ENCODE measurements at places on chromosomes 16 and 17. TPM values are rescaled to one million over a fixed set of nuclear protein-coding genes. Genes with fewer than 3 reads are reported as not detected.

The USP10 gene
- total RNA-seq = 110 TPM

The SLC47A2 gene
- not detected for total RNA-seq

The NPW gene
- 4.7 TPM for total RNA-seq

The JUP gene
- 169 TPM for total RNA-seq

The MTSS2 gene
- 92.2 TPM for total RNA-seq

The PRSS8 gene
- 205 TPM for total RNA-seq

The PRR29 gene
- total RNA-seq = 0.45 TPM

The KRTAP4-6 gene
- not detected for total RNA-seq

The SALL1 gene
- total RNA-seq = 8.0 TPM

The PRSS33 gene
- total RNA-seq = 0.39 TPM

The KRTAP2-1 gene
- not detected for total RNA-seq

The IGF2BP1 gene
- 104 TPM for total RNA-seq

The NT5C gene
- total RNA-seq = 33.6 TPM

The PYCARD gene
- 14.5 TPM for total RNA-seq

The OXLD1 gene
- total RNA-seq = 28.1 TPM

The KRT14 gene
- 0.19 TPM for total RNA-seq

- peaks cover 8% of the 10 kb centered on the region for H3K27me3 ChIP-seq
- H3K36me3 ChIP-seq = no peaks in the 10 kb centered on the region
- no peaks in the 10 kb centered on the region for H3K4me1 ChIP-seq
- no peak overlapping the region for H3K27ac ChIP-seq
These were observed 455.7 kb downstream of the CNTNAP4 start for GRCh38 chr16:76732894-76733293.

DNA sequence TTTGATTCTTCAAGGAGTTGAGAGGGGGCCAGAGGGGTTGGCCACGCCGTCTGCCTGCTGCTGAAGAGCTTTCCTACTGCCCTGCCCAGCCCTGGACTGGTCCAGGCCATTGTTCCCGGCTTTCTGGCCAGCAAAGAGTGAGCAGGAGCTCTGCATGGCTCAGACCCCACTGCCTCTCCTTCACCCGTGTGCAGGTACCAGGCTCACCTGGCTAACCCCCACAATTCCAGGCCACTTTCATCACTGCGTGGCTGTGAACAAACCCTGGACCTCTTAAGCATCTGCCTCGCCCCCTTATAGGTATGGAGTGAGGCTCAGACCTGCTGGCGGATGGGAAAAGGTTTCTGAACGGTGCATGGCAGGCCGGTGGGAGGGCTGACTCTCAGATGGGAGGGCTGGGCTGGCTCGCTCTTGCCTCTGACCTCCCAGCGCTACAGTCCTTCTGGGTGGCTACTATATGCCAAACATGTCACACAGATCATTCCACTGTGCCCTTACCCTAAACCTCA lies 8.9 kb downstream of the ZNF319 start:
- H3K27ac ChIP-seq = peak overlapping the region; percentile 39
- no peak for DNase-seq
- H3K36me3 ChIP-seq = peaks cover 3% of the 10 kb centered on the region
- H3K4me3 ChIP-seq = no peak overlapping the region
- peaks cover 8% of the 10 kb centered on the region for H3K4me1 ChIP-seq
- H3K27me3 ChIP-seq = peaks cover 16% of the 10 kb centered on the region

GRCh38 chr17:82863941-82864712 lies 24.3 kb upstream of the ZNF750 start:
- peaks cover 4% of the 10 kb centered on the region for H3K36me3 ChIP-seq
- peaks cover 65% of the 10 kb centered on the region for H3K4me1 ChIP-seq
- no peak for DNase-seq
- H3K27me3 ChIP-seq = no peaks in the 10 kb centered on the region

GRCh38 chr17:7177954-7178477 lies 1.2 kb downstream of the ASGR1 start:
- H3K4me3 ChIP-seq = no peak overlapping the region
- peaks cover 5% of the 10 kb centered on the region for H3K4me1 ChIP-seq
- no peak overlapping the region for H3K27ac ChIP-seq
- no peak for DNase-seq

DNA sequence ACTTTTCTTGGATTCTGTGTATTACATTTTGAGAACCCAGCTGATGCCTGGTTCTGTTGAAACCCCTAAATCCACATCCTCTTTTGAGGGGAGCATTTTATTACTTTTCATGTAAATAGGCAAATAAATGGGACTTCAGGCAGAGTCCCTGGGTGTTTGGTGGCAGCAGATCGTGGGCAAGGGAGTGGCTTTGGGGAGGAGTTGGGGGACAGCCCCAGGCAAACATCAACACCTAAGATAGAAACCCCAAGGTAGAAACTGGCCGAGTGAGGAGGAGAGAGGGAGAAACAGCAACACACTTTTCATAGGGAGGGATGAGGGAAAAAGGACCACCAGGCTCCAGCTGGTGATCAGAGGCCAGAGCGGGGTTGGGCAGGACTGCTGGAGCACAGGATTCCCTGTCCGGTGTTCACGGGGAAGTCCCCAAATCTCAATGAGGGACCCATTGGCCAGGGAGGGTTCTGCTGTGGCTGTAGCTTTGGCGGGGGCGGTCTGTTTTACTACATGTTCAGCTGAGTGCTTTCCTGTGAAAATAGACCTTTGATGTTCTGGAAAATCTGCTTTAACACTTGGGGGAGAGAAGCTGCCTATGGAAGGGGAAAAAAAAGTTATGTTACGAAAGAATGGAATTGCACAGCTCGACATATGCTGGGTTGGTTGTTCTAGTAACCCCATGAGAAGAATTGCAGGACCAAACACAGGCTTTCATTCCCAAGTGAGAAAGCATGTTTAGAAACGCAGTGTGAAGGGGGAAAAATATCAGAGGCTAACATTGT lies 46.6 kb downstream of the MSI2 start:
- H3K4me3 ChIP-seq = no peak overlapping the region
- H3K4me1 ChIP-seq = peaks cover 26% of the 10 kb centered on the region
- no peak overlapping the region for H3K27ac ChIP-seq
- DNase-seq = no peak

GRCh38 chr16:76970087-76970744 lies 220.8 kb upstream of the MON1B start:
- no peak overlapping the region for H3K4me3 ChIP-seq
- no peak overlapping the region for H3K27ac ChIP-seq
- no peak for DNase-seq
- H3K27me3 ChIP-seq = peaks cover 3% of the 10 kb centered on the region
- no peaks in the 10 kb centered on the region for H3K4me1 ChIP-seq

GRCh38 chr16:81497690-81498089 lies 53.1 kb downstream of the CMIP start:
- H3K27me3 ChIP-seq = no peaks in the 10 kb centered on the region
- H3K36me3 ChIP-seq = peaks cover 9% of the 10 kb centered on the region
- no peak overlapping the region for H3K4me3 ChIP-seq
- H3K4me1 ChIP-seq = peaks cover 43% of the 10 kb centered on the region

DNA sequence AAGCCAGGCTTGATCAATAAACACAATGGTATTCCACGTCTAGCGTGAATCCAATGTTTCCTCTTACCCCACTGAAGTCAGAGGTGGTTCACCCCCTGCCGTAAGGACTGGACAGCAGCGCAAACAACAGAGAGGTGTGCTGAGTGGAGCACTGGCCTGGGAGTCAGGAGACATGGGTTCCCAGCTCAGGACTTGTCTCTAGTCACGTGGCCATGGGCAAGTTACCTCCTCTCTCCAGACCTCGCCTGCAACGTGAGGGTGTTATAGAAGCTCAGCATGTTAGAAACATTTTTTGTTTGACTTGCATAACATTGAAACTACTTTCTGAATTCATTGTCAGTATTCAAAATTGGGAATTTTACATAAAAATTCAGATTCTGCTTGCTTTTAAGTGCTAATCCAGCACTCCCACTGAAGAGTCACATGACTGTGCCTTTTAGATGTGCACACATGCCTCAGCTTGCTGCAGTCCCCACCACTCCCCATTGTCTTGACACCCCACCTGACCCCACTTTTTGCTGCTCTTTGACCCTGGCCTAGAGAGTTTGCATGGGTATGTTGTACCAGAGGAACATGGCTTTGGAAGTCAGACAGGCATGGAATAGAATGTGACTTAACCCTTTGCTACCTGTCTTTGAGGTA lies 8.8 kb upstream of the CPNE2 start:
- no peak overlapping the region for H3K27ac ChIP-seq
- peaks cover 6% of the 10 kb centered on the region for H3K4me1 ChIP-seq
- H3K27me3 ChIP-seq = peaks cover 8% of the 10 kb centered on the region
- DNase-seq = no peak
- H3K4me3 ChIP-seq = no peak overlapping the region
- no peaks in the 10 kb centered on the region for H3K36me3 ChIP-seq

DNA sequence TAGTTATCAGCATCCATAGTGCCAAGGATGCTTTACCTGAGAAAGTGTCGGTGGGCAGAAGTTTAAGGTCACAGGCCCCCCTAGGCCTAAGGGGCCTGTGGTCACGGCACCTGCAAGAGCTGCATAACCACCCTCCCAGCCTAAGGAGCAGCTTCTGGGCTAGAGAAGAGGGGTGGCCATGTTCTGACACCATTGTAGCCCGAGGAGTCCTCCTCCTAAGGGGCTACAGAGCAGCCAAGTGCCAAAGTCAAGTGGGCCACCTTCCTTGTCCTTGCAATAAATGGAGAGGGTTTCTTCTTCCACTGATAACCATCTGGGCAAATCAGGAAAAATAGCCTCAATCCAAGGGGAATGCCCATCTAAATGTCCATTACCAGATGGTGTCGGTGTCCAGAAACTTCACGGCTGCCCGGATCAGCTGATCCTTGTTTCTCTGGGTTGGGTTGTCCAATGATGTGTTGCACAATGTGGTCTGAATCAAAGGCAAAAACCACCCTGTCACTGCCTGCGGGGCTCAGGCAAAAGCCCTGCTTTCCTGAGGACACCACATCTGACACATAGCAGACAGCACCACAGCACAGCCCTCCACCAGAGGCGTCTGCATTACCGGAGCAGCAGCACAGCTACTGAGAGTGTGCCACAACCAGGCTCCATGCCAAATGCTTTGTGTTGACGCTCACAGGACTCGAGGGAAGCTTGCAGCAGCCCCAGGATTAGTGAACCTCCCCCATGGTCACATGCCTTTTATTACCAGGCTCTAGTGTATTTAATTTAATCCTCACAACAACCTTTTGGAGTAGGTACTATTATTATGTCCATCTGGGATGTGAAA lies 12.8 kb downstream of the ATPAF2 start:
- H3K27me3 ChIP-seq = no peaks in the 10 kb centered on the region
- no peak overlapping the region for H3K4me3 ChIP-seq
- no peak for DNase-seq
- no peaks in the 10 kb centered on the region for H3K36me3 ChIP-seq
- H3K4me1 ChIP-seq = no peaks in the 10 kb centered on the region
- H3K27ac ChIP-seq = no peak overlapping the region

GRCh38 chr17:50687200-50688066 lies 20.3 kb downstream of the ANKRD40 start:
- no peak overlapping the region for H3K4me3 ChIP-seq
- H3K36me3 ChIP-seq = no peaks in the 10 kb centered on the region
- H3K27me3 ChIP-seq = no peaks in the 10 kb centered on the region
- peak overlapping the region; percentile 83 for H3K27ac ChIP-seq
- peaks cover 50% of the 10 kb centered on the region for H3K4me1 ChIP-seq

- H3K4me1 ChIP-seq = peaks cover 41% of the 10 kb centered on the region
- peak overlapping the region; percentile 99 for H3K4me3 ChIP-seq
- DNase-seq = peak; percentile 72
- H3K27ac ChIP-seq = peak overlapping the region; percentile 99
These were observed 890 bp downstream of the TOB1 start for GRCh38 chr17:50865060-50865867.

DNA sequence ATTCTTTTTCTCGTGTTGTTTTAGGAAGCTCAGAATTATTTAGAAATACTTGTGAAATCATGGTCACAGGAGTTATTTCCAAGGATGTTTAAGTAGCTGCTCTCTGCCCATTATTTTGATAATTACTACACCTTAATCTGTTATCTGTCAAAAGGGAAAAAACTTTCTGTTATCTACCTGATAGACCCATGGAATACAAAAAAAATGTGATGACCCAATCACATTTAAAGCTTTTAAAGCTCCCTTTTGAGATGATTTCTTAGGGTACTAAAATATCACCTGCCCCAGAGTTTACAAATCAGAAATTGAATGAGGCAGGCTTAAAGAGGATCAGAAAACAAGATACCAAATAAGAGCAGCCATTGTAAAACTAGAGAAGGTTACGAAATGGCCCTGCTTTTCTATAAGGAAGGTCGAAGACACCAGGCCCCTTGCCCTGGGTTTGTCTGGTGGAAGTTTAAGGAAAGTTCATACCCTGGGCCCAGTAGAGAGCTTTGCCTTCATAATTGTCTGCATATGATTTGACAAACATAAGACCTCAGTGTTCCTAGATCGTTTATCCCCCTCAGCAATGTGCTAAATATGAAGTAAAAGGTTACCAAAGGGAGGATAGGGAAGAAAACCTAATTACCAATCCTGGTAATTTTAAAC lies 149.9 kb upstream of the TBX2 start:
- no peaks in the 10 kb centered on the region for H3K27me3 ChIP-seq
- H3K4me1 ChIP-seq = peaks cover 45% of the 10 kb centered on the region
- no peak for DNase-seq
- no peaks in the 10 kb centered on the region for H3K36me3 ChIP-seq
- peak overlapping the region; percentile 4 for H3K27ac ChIP-seq

GRCh38 chr16:20803192-20803560 lies 3.1 kb downstream of the ERI2 start:
- H3K36me3 ChIP-seq = peaks cover 5% of the 10 kb centered on the region
- peak overlapping the region; percentile 60 for H3K27ac ChIP-seq
- no peaks in the 10 kb centered on the region for H3K27me3 ChIP-seq
- DNase-seq = no peak

GRCh38 chr17:57879437-57880085 lies 29.7 kb upstream of the MRPS23 start:
- peaks cover 72% of the 10 kb centered on the region for H3K4me1 ChIP-seq
- peak overlapping the region; percentile 62 for H3K4me3 ChIP-seq
- no peaks in the 10 kb centered on the region for H3K27me3 ChIP-seq
- no peak for DNase-seq

DNA sequence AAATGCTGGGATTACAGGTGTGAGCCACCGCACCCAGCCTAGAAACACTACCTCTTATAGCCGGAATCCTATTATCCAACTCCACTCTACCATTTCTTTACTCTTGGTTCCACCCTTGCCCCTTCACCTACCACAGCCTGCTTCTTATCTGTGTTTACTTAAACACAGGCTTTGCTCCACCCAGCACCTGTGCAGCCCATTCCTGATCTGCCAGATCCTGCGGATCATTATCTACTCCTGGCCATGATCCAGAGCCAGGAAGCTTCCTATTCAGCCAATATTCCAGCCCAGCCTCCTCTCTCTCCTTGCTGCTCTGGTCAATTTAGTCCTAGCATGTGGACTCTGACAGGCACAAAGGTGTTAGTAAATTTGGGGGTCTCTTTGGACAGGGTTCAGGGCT lies 98.8 kb upstream of the MED13 start:
- H3K27ac ChIP-seq = no peak overlapping the region
- H3K36me3 ChIP-seq = no peaks in the 10 kb centered on the region
- H3K4me1 ChIP-seq = peaks cover 9% of the 10 kb centered on the region
- DNase-seq = no peak
- no peak overlapping the region for H3K4me3 ChIP-seq

- H3K36me3 ChIP-seq = peaks cover 5% of the 10 kb centered on the region
- peaks cover 4% of the 10 kb centered on the region for H3K27me3 ChIP-seq
- DNase-seq = peak; percentile 75
- peaks cover 17% of the 10 kb centered on the region for H3K4me1 ChIP-seq
- peak within 1 kb of the TSS; percentile 90 for H3K27ac ChIP-seq
These were observed at the start of gene PEX12 for GRCh38 chr17:35578197-35578928. PEX12 (minus strand) TSS chr17:35578571; CDS start chr17:35578021, 550 bp downstream.

- H3K27me3 ChIP-seq = no peaks in the 10 kb centered on the region
- peak overlapping the region; percentile 16 for H3K27ac ChIP-seq
- peaks cover 28% of the 10 kb centered on the region for H3K4me1 ChIP-seq
These were observed 72.0 kb downstream of the FTO start for GRCh38 chr16:53775821-53776431.

- H3K4me1 ChIP-seq = peaks cover 14% of the 10 kb centered on the region
- no peak overlapping the region for H3K4me3 ChIP-seq
- H3K27ac ChIP-seq = no peak overlapping the region
- DNase-seq = no peak
These were observed 303.0 kb upstream of the ZFHX3 start for GRCh38 chr16:73350707-73351452.

All from type B pancreatic cell (in vitro differentiated cells).